ENCODE measurements at places on chromosomes 16 and 17.

DNA sequence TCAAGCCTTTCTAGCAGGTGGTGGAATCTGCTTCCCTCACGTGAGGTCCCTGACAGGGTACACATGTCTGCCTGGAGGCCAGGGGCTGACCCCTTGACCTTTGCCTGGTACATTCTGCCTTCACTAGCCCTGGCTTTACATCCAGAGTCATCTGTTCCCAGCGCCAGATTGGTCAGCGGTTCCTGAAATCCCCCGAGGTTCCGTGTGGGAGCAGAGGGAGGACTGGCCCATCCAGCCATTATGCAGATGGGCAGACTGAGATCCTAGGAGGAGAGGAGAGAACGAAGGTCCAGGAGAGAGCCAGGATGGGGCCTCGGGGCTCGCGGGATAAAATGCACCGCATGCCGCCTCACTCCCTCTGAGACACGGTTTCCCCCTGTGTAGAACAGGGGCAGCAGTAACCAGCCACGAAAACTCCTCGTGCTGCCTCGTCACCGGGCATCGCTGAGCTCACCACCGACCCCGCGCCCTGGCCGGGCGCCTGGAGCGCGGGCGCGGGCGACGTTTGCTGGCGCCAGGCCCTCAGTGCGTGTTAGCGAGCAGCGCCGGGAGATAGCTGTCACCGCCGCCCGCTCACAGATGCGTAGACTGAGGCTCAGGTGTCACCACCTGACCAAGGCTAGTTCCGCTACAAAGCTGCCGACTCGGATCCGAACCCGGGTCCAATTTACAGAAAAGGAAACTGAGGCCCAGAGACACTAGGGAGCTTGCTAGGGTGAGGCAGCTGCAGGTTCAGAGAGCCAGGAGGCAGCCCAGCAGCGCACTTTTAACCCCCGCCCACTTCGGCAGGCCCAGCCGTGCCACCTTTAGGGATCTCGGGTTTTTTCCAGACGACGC lies 811 bp upstream of the MAP2K3 start:
- no peak for DNase-seq

GRCh38 chr16:14289692-14290340 lies 218.7 kb downstream of the MRTFB start:
- peak; percentile 46 for DNase-seq

DNA sequence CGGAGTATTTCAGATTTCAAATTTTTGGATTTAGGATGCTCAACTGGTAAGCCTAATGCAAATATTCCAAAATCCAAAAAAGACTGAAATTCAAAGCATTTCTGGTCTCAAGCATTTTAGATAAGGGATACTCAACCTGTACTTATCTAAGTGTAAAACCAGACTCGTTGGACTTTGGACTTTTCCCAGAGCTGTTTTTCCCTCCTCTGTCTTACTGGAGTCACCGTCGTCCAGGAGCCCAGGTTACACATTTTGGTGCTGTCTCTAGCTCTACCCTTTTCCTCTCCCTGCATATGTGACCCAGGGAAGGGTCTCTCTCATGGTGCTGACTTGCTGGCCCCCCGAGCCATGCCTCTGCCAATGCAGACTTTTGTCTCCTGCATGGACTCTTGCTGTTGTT lies 46.0 kb upstream of the MMP2 start:
- DNase-seq, result no peak

DNA sequence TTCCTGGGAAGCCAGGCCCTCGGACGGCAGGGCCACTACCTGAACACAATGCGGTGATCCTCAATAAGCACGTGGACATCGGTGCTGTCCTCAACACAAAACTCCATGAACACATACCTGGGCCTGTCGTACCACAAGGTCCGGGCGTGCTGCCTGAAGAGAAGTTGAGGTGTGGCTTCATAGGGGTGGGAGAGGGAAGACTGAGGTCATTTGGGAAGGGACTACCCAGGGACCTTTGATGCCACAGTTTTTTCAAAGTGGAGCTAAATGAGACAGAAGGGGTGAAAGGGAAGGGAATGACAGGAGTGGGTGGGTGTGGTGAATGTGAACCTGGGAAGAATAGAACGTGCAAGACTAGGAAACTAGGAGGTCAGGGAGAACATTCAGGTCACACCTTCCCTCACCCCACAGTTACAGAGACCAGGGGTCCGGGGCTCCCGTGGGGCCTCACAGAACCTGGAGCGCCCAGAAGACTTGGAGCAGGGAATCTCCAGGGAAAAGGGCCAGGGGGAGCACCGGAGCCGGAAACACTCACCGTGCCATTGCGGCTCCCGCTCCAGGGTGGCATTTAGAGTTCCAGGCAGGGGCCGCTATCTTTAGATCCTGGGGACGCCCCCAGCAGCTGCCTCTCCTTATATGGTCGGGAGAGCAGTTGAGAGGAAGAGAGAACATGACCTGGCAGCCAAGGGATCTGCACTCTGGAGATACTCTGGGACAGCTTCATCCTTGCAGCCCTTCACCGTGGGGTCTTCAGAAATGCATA lies at the start of gene PTGES3L:
PTGES3L (minus strand) TSS at position 570 of the 763 bp plus-strand sequence; CDS start at position 543, 27 bp downstream.
- DNase-seq, result peak; percentile 20

DNA sequence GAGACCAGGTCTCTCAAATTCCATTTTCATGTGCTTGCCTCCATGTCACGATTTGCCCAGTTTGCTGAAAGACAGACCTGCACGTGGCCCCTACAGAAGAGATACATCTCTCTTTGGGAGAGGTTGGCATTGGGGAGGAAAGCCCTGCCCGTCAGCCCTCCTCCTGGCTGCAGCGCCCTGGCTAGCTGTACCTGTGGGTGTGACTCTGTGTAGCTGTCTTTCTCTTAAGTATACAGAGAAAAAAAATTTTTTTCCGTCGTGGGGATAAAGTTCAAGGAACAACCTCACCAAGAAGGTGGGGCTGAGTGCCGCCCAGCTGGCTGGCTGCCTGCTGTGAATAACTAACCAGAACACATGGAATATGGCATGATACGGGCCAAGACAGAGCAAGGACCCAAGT lies 26.5 kb downstream of the TMEM98 start:
- DNase-seq, result no peak

Measured in CD4-positive, alpha-beta T cell treated with Interleukin-21 for 1 hour (primary cell).